Stimulated activated CD8-positive, alpha-beta memory T cell treated with anti-CD3 and anti-CD28 coated beads, Interleukin-15, amount 100 ng/mL, for 24 hours (primary cell): ENCODE measurements at places on chromosomes 11 and 22.

DNA sequence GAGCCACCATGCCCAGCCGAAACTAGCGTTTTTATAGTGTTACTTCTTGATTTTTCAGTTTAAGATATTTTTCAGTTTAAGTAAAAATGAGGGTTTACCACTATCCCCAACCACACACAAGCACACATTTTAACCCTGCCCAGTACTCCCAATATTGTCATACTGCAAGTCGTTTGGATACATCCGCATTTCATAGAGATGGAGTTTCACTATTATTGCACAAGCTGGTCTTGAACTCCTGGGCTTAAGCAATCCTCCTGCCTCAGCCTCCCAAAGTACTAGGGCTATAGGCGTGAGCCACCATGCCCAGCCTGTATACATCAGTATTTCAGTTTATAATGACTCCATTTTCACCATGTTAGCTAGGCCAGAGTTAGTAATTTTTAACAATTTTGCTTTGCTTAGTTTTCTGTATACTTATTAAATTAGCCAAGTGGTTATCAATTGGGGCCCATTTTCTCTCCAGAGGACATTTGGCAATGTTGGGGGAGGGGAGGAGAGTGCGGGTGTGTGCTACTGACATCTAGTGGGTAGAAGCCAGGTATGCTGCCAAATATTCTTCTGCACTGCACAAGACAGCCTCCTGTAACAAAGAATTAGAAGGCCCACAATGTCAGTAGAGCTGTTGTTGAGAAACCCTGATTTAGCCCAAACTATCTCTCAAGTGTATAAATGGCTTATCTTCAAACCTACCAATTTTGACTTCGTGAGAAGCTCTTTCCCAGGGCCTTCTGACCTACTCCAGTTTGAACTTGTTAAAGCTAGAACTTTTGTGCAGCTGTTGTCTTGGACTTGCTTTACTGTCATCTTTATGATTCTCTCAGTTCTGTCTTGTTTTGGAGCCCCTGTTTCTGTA lies 7.3 kb downstream of the USP47 start:
- no peak for DNase-seq

GRCh38 chr11:133506023-133506422 lies 26.3 kb downstream of the OPCML start:
- no peak for DNase-seq

DNA sequence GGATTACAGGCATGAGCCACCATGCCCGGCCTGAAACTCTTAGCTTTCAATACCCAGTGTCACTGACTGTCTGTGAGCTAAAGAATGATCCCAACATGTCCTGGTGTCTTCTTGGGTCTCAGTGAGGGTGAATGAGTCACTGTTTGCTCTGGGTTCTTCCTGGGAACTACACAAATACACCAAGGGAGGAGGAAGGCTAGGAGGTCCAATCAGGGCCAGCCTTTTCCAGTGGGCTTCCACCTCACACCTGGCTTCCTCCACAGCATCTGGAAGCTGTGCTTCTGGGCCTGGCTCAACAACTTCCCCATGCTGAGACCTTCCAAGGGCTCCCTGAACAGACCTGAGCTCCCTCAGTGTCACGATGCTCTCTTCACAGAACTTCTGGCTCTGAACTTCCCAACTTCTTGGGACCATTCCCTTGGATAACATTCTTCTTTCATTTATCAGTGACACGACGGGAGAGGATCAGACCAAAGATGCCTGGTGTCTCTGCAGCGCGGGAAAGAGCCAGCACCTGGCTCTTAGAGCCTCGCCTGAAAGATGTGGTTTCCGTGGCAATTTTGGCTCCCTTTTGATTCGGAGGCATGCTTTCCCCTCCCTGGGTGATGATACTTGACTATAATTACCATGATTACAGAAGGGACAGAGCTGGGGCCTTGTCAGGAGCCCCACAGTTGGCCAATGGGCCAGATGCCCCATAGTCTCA lies 22.3 kb upstream of the CHRM4 start:
- no peak for DNase-seq

- no peak for DNase-seq
Measured at GRCh38 chr22:24460418-24461089, 33.2 kb downstream of the ADORA2A start.

DNA sequence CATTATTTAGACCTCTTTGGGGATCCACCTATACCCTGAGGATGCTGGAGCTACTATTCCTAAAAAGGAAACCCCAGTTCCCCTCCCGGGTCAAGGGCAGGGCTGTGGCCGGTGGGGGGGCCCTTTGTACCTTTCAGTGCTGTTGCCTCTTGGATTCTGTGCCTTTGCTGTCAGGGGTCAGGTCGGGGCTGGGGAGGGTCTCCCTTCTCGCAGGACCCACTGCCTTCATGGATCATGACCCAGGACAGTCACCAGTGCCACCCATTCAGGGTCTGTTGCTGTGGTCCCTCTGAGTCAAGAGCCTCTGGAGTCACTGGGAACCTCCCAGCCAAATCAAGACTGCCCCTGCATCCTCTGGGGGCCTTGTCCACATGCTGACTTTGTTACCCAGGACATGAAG lies 78.1 kb upstream of the CCND1 start:
- DNase-seq = no peak

- no peak for DNase-seq
Measured at GRCh38 chr22:33542153-33542552, 378.1 kb downstream of the LARGE1 start.

- no peak for DNase-seq
Measured at GRCh38 chr22:30705710-30706651, 11.3 kb downstream of the OSBP2 start.

- no peak for DNase-seq
Measured at GRCh38 chr22:48607901-48608662, 1219.6 kb downstream of the BRD1 start.

- DNase-seq = no peak
Measured at GRCh38 chr22:37731804-37732471, 35.1 kb downstream of the TRIOBP start.

DNA sequence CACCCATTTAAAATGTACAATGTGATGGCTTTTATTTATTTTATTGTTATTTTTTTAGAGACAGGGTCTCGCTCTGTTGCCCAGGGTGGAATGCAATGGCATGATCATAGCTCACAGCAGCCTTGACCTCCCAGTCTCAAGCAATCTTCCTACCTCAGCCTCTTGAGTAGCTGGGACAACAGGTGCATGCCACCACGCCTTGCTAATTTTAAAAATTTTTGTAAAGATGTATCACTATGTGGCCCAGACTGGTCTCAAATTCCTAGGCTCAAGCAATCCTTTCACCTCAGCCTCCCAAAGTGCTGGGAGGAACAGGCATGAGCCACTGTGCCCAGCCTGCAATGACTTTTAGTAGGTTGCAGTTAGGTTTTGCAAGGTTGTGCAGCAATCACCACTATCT lies 14.3 kb downstream of the CLDN5 start:
- DNase-seq = no peak

GRCh38 chr22:36907253-36908195 lies 5.9 kb upstream of the CSF2RB start:
- no peak for DNase-seq

- no peak for DNase-seq
Measured at GRCh38 chr11:17412488-17413180, 24.2 kb upstream of the KCNJ11 start.

- no peak for DNase-seq
Measured at GRCh38 chr11:96098511-96099241, 174.8 kb upstream of the MTMR2 start.

- no peak for DNase-seq
Measured at GRCh38 chr22:48700566-48701295, 1126.9 kb downstream of the BRD1 start.

DNA sequence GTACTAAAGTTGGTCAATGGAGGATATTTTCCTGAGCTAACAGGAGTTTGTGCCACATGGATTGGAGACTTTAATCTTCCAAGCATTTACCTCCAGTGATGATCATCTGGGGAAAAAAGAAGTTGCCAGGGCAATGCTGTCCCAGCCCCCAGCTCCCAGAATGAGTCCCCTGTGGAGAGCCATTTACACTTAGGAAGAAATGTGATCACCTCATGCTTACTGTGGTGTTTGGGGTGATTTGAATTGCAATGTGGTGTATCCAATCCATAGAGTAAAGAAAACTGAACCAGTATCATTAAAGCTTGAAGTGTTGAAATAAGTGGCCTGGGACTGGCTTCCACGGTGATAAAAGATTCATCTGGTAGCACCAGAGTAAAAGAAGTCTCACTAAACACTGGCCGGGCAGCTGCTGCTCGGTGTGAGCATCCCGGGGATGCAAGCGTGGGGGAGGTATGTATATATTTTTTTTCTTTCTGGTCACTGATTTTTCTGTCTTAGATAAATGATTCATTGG lies 117.2 kb upstream of the NTM start:
- DNase-seq = no peak

GRCh38 chr22:32327066-32327465 lies 30.6 kb upstream of the RFPL3 start:
- no peak for DNase-seq

GRCh38 chr11:12113294-12113693 lies 2.9 kb downstream of the MICAL2 start:
- DNase-seq = no peak

GRCh38 chr11:16357775-16358174 lies 1.4 kb upstream of the SOX6 start:
- no peak for DNase-seq

DNA sequence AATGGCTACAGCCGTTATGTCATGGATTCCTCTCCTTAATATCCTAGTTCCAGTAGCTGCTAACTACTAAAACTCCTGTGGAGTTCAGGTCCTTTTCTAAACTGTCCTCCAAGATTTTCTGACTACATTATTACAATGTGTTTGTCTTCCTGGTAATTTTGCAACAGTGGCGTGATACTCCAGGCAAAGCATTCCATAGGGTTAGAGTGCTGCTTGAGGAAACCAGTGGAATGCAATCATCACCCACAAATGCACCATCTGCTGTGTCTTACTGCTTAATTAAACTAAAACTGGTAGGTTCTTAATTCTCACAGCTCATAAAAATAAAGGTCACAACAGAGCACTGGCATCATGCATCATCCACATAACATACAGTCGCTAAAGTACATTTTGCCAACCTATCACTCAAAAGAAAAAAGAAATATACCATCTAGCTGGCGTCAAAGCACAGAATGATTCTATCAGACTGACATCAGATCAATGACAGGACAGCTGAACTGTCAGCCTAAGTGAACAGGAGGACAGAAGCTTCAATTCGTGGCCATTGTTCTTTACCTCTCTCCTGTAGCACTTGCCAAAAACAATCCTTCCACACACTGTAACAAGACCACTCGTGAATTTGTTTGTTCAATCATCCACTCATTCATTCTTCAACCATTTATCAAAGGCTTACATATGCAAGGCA lies 182.5 kb downstream of the CADM1 start:
- no peak for DNase-seq

GRCh38 chr11:110856996-110857812 lies 145.0 kb upstream of the ARHGAP20 start:
- no peak for DNase-seq

DNA sequence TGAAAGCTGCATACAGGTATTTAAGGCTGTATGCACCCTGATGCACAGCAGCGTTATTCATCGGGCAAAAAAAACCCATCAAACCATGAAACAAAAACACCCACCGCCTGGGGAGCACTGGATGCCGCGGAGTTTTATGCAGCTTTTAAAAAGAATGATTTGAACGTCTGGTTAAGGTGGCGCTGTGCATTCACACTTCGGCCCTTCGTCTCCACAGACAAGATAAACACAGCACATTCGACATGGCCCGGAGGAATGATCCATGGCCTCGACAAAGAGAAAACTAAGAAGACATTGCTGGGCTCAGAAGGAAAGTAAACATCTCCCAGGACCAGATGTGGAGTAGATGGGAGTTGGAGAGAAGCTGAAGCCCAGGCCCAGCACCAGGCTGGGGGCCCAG lies 40.8 kb upstream of the GAL start:
- no peak for DNase-seq

DNA sequence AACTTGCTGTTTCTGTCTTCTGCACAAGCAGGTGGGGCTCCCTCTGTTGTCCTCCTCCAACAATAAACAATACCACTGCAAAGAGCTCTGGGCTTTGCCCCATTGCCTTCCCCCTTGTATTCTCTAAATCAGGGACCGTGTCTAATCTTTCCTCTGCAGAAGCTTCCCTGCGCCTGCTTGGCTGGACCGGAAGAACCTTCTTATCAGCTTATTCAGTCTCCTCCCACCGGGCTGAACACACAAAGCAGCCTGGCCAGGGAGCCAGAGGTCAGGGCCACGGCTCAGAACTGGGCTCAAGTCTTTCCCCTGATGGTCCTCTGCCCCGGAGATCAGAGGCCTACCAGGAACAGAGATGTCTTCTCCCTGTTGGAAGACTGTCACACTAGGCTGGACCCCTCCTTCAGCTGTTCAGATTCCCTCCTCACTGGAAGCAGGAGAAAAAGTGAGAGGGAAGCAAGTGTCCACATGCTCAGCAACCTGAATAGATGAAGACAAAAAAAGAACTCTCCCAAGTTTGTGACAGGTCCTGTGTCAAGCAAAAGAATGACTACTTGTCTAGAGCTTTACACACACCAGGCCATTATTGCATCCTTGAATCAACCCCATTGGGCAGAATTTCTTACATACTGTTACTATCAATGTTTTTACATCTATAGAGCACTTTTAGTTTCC lies 63.7 kb downstream of the RAB30 start:
- DNase-seq = no peak

- DNase-seq = no peak
Measured at GRCh38 chr11:12402691-12403120, 25.3 kb downstream of the PARVA start.

DNA sequence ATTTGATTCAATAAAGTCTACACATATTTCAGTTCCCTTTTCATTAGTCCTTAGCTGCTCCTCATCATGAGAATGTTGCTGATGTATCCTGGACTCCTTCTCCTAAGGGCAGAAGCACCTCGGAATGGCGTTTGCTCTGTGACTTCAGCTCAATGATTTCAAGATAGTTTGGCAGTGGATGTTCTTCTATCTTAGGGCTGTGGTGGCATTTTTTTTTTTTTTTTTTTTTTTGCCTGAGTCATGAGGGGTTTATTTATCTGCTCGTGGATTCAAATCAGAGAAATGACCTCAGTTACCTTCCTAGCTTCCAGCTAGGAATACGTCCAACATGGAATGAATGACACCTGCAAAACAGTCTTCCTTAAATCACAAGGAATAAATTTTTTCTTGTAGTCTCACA lies 220.0 kb upstream of the ZBED5 start:
- DNase-seq = no peak

DNA sequence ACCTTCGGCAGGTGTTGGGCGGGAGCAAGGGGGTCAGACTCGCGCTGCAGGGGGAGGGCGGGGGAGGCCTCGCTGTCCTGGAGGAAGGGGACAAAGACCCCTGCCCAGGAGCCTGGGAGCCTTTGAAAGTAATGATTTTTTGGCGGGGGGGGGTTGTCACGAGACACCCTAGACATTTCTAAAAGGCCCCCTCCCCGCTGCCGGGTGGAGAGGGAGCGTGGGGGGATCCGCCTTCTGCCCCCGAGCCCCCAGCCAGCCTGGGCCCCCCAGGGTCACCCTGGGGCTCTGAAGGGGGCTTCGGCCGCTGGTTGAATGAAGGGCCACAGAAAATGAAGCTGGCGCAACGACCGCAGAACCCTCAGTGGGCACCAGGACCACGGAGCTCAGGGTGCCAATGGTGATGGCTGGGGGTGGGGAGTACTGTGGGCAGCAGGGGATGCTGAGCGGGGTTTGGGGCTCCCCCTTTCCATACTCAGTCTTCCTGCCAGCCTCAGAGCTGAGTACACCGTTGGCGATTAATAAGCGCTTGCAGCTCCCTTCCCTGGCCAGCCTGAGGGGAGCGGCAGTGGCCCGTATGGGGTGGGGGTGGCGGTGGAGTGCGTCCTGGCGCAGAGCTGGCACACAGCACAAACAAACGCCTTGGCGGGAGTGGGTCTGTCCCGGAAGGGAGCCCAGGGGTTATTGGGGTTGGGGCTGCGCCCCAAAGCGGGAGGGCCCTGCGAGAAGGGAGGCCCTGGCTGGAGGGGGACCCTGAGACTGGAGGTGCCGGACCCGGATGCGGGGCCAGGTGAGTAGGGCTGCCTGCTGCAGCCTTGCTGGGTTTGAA lies 1.2 kb upstream of the DUSP8 start:
- DNase-seq = no peak
